ENCODE measurements at places on chromosomes 3 and 15.

DNA sequence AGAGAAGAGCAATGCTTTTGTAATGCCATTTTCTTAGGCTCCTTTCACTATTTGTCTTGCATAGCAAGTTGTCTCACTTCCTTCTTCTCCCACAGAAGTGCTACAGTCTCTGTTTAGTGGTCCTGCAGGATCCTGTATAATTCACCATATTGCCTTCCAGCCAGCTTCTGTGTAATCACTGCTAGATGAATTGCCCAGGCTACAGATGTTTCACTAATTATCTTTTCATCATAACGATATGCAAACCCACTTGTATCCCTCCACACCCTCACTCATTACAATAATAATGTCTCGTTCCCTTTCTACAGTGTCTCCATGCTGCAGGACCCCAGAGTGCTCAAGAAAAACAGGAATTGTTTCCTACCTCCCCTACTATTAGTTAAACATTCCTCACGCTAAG, 402.9 kb downstream of the TBL1XR1 start:
- no peak for DNase-seq

DNA sequence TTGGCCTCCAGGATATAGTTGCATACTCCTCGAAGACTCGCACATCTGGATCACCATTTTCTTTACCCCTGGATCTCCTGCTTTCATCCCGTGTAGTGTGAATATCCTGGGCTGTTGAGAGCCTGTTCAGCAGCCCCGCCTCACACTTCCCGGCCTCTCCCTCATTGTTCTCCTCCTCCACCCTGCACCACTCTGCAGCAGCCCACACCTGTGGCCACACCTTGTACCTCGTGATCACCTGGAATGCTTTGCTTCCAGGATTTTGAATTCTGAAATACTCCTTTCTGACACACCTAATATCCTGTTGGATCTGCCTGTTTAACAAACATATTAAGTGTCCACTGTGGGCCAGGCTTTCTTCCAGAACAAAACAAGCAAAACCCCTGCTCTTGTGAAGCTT, 14.4 kb downstream of the ABHD17C start:
- no peak for DNase-seq

- no peak for DNase-seq
Observed at GRCh38 chr3:171876680-171877147, 33.6 kb downstream of the TMEM212 start.

DNA sequence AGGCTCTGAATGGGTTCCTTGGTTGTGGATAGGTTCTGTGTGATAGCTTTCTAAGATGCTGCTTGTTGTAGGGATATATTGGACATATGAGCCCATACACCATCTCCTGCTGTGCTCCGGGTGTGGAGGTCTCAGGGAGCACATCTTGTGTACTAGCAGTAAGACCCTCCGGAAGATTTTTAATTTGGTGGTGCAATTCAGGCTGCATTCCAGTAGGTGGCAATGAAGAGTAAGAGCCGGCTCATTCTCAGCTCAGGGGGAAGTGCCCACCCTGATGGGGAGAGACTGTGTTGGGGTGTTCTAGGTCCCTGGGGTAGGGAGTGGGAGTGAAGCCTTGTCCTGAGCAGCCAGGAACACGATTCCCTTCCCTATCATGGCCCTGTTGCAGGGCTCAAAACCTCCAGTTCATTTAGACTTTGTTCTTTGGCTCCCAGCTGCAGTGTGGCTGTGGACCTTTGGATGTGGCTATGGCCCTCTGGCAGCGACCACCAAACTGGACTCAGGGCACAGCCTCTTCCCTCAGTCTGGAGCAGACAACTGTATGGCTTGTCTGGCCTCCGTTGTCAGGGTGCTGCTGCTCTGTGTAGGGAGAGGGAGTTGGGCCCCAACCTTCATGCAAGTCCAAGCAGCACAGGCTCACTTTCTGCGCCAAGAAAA, 104.7 kb downstream of the UNC13C start:
- DNase-seq = no peak

DNA sequence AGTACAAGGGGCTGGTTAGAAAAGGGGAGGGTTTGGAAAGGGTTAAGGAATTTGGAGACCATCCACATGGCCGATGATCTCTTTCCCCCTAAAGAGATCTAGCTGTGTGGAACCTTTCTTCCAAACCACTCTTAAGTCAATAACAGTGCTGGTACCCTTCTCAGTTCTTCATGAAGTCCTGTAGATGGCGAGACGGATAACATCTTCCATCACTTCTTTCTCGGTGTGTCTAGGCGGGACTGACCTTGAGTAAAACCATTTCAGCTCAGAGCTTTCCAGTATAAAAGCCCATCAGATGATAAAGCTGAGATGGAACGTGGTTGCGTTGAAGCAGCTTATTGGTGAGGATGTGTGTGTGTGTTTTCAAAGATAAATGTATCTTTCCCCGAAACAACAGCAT, 151.5 kb upstream of the BHLHE40 start:
- no peak for DNase-seq
